Tracheal epithelial cell (primary cell): ENCODE measurements at places on chromosomes 4 and X. TPM values are rescaled to one million over a fixed set of nuclear protein-coding genes. Genes with fewer than 3 reads are reported as not detected.

The PPARGC1A gene
- 0.64 and 2.4 TPM in 2 replicates for total RNA-seq

The SPANXN3 gene
- not detected in 2 replicates for total RNA-seq

The RAB39B gene
- under 0.01 and 0.21 TPM in 2 replicates for total RNA-seq

The CMC4 gene
- total RNA-seq, result 11.1 and 15.8 TPM in 2 replicates

The GATA1 gene
- total RNA-seq, result not detected in 2 replicates

The LAGE3 gene
- 16.8 and 34.5 TPM in 2 replicates for total RNA-seq

The GPR173 gene
- 0.24 TPM in 1 of 2 replicates, not detected in the other for total RNA-seq

The ZNF711 gene
- 2.3 and 3.9 TPM in 2 replicates for total RNA-seq

The DUSP21 gene
- total RNA-seq, result not detected in 2 replicates

The NEIL3 gene
- total RNA-seq, result 1.3 and 2.2 TPM in 2 replicates

The TRAM1L1 gene
- total RNA-seq, result 0.48 and 0.64 TPM in 2 replicates

The AMELX gene
- not detected in 2 replicates for total RNA-seq
